AG09319 (cell line): ENCODE measurements at places on chromosomes 7 and 10.

- no peak for DNase-seq
Observed at GRCh38 chr7:751826-752225, 24.7 kb upstream of the PRKAR1B start.

DNA sequence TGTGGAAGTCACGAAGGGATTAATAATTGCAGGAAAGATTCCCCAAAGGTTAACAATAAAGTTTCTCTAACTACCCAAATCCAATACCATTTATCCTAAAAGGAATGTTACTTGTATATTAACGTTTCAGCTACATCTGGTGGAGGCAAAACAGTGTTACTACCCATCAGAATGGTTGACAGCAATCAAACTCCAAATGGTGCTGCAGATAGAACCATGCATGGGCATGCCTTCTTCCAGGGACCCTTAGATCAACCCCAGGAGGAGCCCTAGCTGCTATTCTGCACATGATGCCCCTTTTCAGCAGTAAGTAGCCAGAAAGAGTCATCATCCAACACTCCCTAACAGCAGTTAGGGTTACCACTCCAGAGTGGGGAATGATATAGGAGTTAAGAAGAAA lies 336.3 kb downstream of the GRID1 start:
- no peak for DNase-seq

GRCh38 chr7:135673360-135673706 lies 11.0 kb downstream of the STMP1 start:
- DNase-seq = no peak

- no peak for DNase-seq
Observed at GRCh38 chr7:117129521-117129955, 176.2 kb downstream of the ST7 start.

- no peak for DNase-seq
Observed at GRCh38 chr10:32357056-32357735, 10.2 kb upstream of the EPC1 start.

- no peak for DNase-seq
Observed at GRCh38 chr10:91381257-91381891, 28.8 kb upstream of the HECTD2 start.

GRCh38 chr7:131570401-131570800 lies 14.0 kb upstream of the PODXL start:
- DNase-seq = no peak

- DNase-seq = no peak
Observed at GRCh38 chr7:22116451-22117030, 170.8 kb upstream of the CDCA7L start.

GRCh38 chr7:54663186-54663585 lies 95.8 kb downstream of the SEC61G start:
- DNase-seq = no peak

GRCh38 chr10:118953598-118954393 lies 75.7 kb upstream of the NANOS1 start:
- no peak for DNase-seq

- DNase-seq = no peak
Observed at GRCh38 chr7:80637911-80638765, at the start of gene CD36. TSS of gene CD36 (plus strand) at chr7:80638642. CDS start at chr7:80646741, 8,099 bp downstream.

DNA sequence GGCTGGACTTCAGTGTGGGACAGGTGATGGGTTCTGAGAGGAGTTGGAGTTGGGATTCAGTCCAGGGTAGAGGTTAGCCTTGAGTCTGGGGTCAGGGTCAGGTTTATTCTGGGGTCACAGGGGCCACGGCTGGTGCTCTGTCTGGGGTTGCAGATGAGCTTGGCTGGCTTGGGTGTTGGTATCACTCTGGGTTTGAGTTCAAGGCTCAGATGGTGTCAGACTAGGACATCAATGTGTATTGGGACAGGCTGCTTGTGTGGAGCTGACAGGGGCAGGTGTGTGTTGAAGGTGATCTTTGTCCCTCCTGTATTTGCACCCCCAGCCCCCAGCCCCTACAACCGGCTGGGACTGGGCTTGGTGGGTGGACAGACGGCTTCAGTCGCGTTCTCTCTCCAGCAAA lies 26.8 kb downstream of the TMEM270 start:
- no peak for DNase-seq

DNA sequence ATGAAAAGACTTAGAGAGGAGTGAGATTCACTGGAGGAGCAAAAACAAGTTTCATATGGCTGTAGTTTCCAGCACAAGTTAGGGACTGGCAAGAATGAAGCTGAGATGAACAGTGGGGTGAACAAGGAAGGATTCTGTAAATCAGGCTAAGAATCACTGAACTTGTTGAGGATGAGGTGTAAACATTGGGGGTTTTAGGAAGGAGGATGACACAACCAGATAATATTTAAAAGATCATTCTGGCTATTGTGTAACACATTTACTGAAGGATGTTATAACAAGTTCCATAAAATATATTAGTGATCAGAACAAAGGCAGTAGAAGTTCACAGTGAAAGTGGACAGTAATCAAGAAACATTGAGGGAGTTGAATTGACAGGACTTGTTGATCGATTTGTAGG lies 68.9 kb downstream of the CD36 start:
- no peak for DNase-seq

DNA sequence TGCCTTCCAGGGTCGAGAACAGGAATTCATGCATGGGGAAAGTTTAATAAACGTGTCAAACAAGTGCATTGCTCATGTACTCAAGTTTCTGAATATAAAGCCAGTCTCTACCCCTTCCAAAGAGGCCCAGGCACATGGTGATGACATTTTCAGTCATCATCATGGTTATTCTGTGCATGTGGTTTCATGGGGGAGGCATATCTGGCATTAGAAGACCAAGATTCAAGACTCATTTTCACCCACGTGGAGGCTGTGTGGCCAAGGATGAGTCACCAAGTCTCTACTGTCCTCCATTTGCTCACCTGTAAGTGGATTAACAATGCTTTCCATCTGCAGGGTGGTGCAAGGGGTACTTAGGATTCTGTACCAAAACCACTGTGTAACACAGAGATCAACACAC lies 34.0 kb upstream of the CNPY1 start:
- DNase-seq = no peak

DNA sequence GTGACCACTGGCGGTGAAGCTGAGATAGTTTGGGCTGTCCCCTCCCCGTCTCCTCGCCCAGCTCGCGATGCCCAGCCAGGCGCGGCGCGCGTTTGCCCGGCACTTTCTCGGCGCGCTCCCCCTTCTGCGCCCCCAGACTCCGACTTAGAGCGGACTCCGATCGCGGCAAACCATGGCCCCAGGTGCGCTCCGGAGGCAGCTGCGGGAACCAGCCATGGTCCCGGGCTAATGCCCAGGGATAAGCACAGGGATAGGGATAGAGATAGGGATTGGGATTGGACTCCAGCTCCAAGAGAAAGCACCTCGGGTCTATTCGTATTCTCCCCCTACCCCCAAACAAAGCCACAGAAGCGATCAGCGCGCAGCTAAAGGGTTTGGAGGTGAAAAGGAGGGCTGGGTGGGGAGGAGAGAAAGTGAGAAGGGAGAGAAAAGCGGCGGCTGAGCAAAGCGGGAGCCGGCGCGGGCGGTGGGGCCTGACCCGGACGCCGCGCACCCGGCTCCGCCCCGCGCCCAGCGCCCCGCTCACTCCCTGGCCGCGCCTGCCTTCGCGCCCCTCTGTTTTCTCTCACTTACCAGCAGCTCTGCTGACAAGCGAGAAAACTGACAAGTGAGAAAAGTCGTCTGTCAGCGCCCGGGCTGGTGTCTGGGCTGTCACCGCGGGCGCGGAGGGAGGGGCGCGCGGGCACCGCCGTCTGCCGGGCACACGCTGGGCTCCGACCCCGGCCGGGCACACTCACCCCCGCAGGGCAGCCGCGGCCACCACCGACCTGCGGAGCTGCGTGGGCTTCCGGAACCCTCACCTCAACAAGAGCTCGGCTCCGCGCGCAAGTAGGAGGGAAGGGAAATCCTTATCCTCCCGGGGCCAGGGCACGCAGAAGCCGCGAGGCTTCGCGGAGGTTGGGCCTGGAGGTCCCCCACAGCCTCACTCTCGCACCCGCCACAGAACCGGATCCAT lies at the start of gene PDE1C:
Gene PDE1C (minus strand): TSS at position 2 of the 955 bp plus-strand sequence.
- no peak for DNase-seq

DNA sequence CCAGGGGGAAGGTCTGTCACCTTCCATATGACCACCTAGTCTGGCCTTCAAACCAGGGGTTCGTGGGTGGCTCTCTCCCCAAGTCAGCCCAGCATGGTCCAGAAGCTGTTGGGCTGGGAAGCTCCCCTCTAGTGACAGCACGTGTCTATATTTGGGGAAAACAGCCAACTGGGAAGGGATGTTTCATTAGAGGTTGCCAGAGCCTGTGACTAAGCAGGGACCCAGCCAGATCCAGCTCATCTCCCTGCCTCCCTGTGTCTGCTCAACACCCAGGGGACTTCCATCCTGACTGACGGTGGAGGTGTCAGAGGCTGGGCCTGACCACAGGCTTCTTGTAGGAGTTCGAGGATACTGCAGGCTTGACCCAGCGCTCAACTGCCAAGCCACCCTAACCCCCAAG lies 10.5 kb downstream of the STYXL1 start:
- DNase-seq = no peak

- no peak for DNase-seq
Observed at GRCh38 chr10:48390933-48391845, 84.7 kb downstream of the MAPK8 start.

DNA sequence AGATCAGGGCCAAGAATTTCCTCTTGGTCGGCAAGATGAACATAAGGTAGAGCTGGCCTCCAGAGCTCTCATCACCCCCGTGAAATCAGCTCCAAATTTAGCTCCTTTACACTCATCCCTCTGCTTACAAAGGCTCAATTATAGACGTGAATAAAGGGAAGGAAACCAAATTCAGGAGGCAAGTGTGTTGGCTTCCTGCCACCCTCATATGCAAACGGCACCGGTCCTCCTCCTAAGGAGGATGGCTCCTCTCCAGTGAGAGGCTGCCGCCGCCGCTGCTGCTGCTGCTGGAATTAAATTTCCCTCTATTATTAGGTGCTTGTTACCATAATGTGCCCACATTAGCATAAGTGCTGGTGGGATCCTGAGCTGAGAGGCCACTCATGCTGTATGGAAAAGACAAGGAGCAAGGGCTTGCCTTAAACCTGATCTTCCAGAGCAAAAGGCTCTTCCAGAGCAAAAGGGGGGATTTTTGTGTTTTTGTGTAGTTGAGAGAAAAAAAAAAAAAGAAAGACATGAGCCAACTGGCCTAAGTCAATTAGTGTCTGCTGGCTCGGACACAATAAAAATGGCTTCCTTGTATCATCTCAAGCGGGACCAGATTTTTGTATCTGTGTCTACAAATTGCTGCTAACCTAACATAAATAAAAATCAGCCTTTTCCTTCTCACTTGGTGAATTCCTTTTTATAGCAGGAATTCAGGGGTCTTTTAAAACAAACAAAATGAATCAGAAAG lies 68.4 kb downstream of the CDHR3 start:
- DNase-seq = no peak

DNA sequence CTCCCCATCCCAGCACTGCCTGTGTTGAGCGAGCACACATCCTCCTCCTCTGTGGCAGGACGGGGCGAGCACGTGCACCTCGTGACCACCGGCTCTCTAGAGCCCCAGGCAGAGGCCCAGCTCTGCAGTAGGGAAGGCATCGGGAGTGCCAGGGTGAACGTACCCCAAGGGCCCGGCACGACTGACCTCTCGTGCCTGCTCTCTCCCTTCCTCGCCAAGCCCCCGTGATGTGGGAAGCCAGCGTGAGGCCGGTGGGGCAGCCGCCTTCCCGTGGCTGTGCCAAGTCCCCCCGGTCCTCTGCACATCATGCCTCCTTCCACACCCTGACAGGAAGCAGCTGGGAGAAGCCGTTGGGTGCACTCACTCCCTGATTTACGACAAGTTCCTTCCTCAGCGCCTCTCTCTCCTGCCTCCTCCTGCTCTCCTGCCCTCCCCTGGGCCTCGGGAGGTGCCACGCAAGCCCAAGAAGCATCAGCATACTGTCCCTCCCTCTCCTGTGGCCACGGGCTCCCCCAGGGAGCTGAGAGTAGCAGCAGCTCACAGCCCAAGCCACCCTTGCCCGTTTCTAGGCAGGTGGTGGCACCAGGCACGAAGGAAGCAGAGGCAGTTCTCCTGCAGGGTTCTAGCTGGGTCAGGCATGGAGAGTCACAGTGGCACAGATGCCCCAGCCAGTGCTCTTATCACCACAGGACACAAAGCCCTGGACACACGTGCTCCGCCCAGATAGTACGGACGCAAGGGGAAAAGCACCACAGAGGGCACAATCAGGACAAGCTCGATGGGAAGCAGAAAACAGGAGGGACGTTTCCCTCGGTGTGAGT lies 47.0 kb downstream of the AMZ1 start:
- no peak for DNase-seq

- DNase-seq = no peak
Observed at GRCh38 chr10:101216207-101217043, 12.8 kb downstream of the LBX1 start.

DNA sequence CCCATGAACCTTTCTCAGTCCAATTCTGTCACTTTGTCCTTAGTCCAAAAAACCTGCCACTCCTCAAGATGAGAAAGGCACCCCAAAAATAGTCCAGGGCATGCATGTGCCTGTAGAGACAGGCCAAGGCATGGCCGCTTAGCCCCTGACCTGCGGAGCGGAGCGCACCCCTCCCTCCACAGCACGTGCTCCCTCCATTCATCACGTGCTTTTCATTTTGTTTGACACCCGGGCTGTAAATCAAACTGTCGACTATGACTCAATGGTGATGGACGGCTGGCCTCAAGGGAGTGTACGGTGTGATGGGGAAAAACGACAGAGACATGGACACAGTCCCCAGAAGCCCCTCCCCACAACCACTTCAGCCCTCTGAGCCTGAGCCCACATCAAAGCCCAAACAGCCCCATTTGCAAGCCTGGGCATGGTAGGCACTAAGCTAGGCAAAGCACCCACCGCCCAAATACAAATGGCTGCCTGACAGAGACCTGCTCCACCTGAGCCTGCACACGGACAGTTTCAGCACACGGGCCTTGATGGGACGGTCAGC lies 90.6 kb downstream of the ZRANB1 start:
- no peak for DNase-seq

- peak; percentile 65 for DNase-seq
Observed at GRCh38 chr7:105439174-105439893, 50.6 kb upstream of the SRPK2 start.

DNA sequence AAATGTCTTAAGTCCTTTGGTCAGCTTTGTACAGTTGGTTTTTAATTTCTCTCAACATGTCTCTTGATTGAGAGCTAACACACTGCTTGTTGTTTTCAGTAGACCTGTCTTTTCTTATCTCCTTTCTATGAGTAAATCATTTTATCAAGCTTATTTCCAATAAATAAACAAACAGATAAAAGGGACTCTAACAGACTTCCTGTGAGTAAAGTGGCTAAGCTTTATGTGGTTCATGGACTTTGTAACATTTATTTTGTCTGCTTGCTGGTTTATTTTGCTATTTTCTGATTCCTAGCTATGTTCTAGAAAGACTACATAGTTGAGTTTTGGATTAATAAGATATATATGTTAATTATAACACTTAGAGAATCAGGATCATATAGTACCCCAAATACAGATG lies 27.1 kb downstream of the OR9A2 start:
- DNase-seq = no peak

DNA sequence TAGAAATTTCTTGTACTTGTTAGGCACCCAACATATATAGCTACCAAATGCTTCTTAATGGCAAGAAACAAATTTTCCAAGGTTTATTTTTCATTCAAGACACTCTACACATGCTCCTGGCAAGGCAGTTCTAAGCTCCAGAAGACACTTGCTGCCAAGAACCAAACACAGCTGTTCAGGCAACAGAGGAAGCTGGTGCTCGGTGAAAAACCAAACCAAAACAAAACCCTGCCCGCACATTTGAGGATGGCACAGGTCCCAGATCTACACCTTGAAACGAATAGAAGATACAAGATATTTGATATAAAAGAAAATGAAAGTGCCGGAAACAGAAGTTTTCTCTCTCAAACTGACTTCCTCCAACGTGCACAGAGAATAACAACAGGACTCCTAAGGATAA lies 4.9 kb upstream of the DNTT start:
- no peak for DNase-seq
